ENCODE measurements at places on chromosomes 6 and 20.

DNA sequence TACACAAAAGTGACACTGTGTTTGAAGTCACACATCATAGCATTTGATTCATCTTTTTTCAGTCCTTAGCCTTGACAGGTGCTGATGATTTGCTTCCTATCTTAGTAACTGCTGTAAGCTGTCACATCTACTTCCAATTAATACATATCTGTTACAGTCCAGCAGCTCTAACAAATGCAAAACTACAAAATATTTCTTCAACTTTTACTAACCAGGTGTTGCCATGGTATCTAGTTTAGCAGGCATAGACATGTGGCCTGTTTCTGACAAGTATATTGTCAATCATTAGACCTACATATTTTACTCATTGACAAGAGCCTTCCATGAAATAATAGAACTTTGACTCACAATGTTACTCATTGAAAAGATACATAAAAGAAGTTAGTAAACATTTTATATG is 1159.7 kb downstream of the GRIK2 start:
- DNase-seq = no peak

GRCh38 chr20:41196653-41197225 is 59.4 kb downstream of the PLCG1 start:
- DNase-seq = no peak

DNA sequence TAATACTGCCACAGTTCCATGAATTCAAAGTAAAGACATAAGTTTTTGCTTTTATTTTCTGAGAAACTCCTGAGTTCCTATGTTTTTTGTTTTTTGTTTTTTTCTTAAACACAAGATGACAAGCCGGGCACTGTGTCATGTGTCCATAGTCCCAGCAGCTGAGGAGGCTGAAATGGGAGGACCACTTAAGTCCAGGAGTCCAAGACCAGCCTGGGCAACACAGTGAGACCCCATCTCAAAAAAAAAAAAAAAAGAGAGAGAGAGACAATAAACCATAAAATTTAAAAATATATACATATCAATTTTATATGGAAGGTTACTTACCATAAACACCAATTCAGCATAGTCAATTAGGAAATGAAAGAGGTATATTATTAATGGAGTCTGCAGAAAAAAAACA is 31.9 kb downstream of the PIGU start:
- DNase-seq = no peak

GRCh38 chr20:51369503-51369902 is 173.0 kb downstream of the NFATC2 start:
- no peak for DNase-seq

DNA sequence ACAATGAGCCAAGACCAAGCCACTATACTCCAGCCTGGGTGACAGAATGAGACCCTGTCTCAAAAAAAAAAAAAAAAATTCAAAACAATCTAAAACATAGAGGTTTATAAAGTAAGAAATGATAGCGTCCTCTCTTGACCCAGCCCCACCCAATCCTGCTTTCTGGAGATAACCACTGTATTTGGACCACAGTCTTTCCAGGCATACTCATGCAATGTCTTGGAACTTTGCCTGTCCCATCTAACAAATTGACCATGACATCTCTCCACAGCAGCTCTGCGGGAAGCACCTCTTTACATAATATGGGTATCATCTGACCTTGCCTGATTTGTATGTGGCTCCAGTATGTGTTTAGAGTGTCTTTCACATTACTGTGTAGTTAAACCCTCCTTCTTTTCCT is 9.1 kb upstream of the SHLD1 start:
- DNase-seq = no peak

DNA sequence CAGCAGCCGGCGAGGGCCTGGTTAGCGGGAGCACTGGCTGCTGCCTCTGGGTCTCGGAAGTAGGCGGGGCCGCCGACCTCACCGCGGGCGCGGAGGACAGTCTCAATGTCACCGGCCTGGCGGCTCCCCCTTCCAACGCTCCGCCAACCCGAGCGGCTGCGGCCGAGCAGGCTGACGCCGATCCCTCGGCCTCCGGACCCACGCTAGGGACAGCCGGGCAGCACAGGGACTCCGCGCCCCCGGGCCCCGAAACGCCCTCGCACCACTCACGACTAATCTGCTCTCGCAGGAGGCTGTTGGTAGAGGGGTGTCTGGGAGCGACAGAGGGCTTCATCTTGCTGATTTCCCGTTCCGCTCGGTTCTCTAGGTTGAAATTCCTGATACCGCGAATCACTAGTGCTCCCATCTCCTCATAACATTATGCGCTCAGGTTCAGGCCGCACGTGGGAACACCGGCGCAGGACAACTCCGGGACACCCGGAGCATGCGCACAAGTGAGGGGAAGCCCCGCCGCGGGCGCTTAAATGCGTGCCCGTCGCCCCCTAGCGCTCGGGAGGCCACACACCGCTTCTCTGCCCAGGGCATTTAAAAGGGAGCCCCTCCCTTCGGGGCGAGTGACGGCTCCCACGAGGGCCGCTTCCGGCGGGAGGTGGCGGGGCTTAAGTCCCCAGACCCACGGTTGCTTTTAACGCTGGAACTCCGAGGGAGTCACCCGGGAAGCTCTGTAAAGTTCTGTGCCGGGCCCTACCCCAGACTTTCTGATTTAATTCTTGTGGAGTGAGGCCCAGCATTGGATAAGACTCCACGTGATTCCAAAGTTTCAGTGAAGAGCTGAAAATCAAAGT is at the start of gene NDUFAF4:
NDUFAF4 (minus strand) TSS at position 496 of the 845 bp plus-strand sequence; CDS start at position 406, 90 bp downstream.
- peak; percentile 86 for DNase-seq

GRCh38 chr6:159520002-159520401 is 173.0 kb downstream of the SOD2 start:
- no peak for DNase-seq

DNA sequence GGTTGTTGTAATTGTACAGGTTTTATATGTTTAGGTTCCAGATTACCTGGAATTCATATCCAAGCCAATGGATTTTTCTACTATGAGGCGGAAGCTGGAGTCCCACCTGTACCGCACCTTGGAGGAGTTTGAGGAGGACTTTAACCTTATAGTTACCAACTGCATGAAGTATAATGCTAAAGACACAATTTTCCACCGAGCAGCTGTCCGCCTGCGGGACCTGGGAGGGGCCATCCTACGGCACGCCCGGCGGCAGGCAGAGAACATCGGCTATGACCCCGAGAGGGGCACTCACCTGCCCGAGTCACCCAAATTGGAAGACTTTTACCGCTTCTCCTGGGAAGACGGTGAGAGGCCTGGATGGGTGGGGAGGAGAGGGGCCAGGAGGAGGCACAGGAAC is 13.6 kb downstream of the BRPF3 start:
- no peak for DNase-seq

GRCh38 chr20:25044660-25045342 is 13.1 kb downstream of the ACSS1 start:
- no peak for DNase-seq

DNA sequence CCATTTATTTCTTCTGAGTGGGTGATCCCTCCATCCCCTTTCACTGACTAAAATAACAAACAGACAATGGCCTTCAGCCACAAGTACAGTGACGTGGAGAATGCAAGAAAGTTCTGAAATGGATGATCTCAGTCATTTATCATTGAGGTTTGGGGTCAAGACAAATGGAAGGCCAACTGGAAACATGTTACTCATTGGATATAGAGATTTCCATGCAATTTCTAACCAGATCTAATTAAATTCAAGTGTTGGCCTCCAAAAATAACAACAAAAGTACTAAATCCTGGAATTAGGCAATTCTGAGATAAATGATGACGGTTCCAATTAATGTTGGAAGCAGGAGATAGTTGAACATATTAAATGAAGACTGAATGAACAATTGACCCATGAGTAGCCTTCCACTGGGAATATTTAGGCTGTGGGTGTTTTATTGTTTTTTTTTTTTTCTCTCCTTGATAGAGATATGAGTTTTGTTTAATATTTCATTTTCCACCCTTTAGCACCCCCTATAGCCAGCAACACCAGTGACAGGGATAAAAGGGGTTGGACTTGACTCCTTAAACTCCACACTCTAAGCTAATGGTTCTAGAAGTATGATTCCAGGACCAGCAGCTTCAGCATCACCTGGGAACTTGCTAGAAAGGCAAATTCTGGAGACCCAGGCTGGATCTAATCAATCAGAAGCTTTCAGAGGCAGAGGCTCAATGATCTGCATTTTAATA is 112.8 kb downstream of the BCAS1 start:
- DNase-seq = no peak

DNA sequence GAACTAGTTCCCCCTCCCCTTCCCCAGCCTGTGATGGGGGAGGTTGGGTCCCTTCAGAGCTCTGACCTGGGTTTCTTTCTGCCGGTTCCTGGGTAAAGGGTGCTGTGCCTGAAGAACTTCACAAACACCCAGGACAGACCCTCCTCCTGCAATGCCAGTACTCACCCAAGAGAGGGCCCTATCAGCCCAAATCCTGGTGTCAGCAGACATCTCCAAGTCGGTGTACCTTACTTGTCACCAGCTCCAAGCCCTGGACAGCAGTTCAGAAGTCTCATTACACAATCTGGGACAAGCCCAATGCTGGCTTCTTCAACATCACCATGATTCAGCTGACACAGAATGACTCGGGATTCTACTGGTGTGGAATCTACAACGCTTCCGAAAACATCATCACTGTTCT is 467 bp downstream of the TREML4 start:
- DNase-seq = no peak

DNA sequence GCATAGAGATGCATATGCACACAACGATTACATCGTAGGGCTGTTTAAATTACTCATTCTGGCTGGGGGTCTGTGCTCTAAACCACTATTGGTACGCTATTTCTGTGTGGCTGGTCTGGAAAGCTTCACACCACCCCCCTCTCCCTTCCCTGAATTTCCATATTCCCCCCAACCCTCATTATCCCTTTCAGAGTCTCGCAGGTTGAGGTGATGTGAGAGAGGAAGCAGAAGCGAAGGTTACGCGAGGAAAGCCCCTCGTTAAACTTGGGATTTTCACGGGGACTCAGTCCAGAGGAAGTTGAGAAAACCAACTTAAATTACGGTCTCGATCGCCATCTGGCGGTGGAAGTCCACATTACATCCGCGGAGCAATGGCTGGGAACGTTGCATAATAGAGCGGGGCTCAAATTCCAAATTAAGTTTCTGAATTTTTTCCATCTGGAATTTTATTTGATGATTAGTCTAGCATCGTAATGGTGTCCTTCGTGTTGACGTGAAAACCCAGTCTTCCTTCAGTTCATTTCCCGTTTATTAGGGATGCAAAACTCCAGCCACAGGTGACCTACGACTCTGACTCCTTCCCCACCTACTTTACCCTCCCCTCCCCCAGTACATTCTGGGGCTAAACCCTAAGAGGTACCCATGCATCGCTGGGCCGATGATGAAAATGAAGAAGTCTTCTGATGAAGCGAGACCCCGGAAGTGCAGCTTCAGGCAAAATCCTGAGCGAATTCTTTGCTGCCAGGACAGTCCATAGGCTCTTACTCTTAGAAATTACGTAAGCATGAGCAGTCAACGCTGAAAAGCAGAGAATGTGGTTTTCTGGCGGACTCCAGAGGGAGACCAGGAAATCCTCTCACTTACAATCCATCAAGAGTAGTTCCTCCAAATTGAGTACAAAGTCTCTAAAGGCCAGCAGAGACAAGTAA is 19.7 kb downstream of the HLA-DOB start:
- DNase-seq = no peak

DNA sequence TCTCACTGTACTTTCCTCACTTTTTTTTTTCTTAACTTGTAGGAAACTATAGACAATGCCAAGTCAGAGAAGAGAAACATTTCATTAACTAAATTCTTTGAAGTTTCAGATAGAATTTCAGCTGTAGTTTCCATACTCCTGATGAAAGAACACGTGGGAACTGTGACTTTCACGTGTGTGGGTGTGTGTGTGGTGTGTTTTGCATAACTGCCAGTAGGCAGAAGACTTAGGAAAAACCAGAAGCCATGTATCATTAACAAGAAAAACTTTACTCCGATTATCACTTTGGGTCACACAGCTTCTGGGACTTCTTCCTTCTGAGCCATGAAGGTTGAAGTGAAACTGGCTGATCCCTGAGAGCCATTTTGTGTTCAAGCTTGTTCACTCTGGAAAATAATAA is 483.3 kb downstream of the TFAP2B start:
- peak; percentile 3 for DNase-seq
